Cerebellum (tissue), 4 donors: ENCODE measurements at places on chromosomes 16 and 17.

- DNase-seq = no peak
Measured at GRCh38 chr16:53417976-53418375, 16.3 kb upstream of the RBL2 start.

DNA sequence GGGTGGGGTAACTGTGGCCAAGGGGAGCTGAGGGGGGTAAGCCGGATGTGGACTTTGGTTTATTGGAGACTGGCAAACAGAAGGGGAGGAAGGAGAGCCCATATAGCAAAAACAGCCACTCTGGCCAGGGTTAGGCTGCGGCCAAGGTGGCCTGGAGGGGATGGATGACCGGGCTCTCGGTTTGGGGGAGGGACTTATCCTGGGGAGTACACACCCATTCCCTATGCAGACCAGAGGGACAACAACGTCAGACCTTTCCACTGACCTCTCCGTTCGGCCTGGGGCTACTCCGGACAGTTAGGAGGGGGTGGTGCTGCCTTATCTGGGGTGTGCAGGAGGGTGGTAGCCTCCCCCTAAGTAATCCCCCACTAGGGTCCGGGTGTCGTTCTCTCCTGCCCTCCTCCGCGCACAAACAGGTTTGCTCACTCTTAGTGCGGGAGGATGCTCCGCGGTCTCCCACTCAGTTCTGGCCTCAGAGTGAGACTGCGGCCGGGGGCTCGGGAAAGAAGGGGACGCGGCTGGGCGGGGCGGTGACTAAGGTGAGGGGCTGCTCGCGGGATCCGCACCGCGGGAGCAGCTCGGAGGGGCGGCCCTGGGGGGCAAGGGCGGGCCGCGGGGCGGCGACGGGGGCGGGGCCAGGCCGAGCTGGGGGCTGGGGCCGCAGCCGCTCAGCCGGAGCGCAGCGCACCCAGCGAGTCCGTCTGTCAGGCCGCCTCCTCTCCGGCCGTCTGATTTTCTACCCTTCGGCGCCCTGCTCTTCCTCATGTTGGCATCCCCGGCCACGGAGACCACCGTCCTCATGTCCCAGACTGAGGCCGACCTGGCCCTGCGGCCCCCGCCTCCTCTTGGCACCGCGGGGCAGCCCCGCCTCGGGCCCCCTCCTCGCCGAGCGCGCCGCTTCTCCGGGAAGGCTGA lies at the start of gene WNK4:
WNK4 (plus strand) TSS at position 675 of the 915 bp plus-strand sequence; CDS start at position 764, 89 bp downstream.
- no peak for DNase-seq

DNA sequence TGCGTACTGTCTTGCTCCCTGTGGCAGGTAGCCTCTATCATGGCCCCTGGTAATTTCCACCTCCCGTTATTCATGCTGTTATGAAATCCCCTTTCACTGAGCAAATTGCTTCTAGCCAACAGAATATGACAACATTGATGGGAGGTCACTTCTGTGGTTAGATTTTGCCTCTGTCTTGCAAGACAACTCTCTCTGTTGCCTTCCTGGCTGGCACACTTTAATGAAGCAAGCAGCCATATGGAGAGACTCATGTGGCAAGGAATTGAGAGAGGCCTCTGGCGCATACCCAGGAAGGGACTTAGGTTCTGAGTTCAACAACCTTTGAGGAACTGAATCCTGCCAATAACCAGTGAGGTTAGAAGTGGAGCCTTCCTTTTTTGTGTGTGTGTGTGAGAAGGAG lies 51.8 kb upstream of the GPRC5B start:
- peak; percentile 15 for DNase-seq

GRCh38 chr16:4936181-4936990 lies 562 bp downstream of the PPL start:
- DNase-seq = no peak

DNA sequence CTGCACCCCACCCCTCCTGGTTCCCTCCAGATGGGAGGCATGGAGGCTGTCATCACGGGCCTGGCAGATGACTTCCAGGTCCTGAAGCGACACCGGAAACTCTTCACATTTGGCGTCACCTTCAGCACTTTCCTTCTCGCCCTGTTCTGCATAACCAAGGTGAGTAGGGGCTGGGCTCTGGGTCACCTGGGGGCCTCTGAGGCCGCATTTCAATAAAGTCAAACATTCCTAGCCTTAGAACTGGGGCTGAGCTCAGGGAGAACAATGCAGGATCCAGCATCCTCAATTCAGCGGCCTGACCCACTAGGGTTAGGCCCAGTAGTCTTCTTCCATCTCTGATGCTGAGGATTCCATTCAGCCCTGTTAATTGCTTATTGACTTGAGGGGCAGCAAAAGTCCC lies 42.1 kb downstream of the SLC6A2 start:
- DNase-seq = no peak

- no peak for DNase-seq
Measured at GRCh38 chr17:13273806-13274205, 256.0 kb upstream of the ELAC2 start.

GRCh38 chr16:86392436-86393152 lies 117.7 kb upstream of the FOXF1 start:
- no peak for DNase-seq
